ENCODE measurements at places on chromosomes 16 and 17. TPM values are rescaled to one million over a fixed set of nuclear protein-coding genes. Genes with fewer than 3 reads are reported as not detected.

Gene KRT33B
- not detected for total RNA-seq

Gene CD79B
- 19.6 TPM for total RNA-seq

Gene TNFRSF13B
- not detected for total RNA-seq

Gene LITAFD
- total RNA-seq = not detected

Gene KIF19
- 0.91 TPM for total RNA-seq

Gene SLC5A11
- total RNA-seq = 0.75 TPM

Gene NKD1
- total RNA-seq = 1.1 TPM

Gene ZNF750
- not detected for total RNA-seq

Gene TBC1D3D
- total RNA-seq = 1.4 TPM

Gene CACNG3
- not detected for total RNA-seq

Gene BBS2
- total RNA-seq = 38.2 TPM

Gene SPATA32
- 0.65 TPM for total RNA-seq

Gene DLX3
- total RNA-seq = not detected

Gene CDH5
- total RNA-seq = not detected

Gene TP53TG3B
- not detected for total RNA-seq

Gene NXN
- total RNA-seq = 0.22 TPM

Gene IRF8
- 30.8 TPM for total RNA-seq

Gene KRTAP2-2
- not detected for total RNA-seq

Measured in activated naive CD8-positive, alpha-beta T cell treated with anti-CD3 and anti-CD28 coated beads, Interleukin-2, amount 10 ng/mL, durations not matched to agents 7 days and 5 days (primary cell).